ENCODE measurements at places on chromosomes 5 and 9.

- no peak for DNase-seq
Measured at GRCh38 chr5:57779383-57780223, 297.0 kb upstream of the ACTBL2 start.

DNA sequence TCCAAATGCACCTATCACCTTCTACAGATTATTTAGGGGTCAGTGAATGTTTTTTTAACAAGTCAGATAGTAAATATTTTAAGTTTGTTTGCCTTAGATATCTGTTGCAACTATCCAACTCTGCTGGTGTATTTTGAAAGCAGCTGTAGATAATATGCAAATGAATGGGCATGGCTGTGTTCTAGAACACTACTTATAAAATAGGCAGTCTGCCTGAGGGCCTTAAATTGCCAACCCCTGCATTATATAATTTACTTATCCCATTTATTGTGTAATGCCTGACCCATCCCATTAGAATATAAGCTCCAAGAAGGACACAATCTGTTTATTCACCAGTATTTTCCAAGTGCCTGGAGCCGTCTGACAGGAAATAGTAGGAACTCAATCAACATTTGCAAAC is 149.0 kb downstream of the TTC39B start:
- DNase-seq: no peak

DNA sequence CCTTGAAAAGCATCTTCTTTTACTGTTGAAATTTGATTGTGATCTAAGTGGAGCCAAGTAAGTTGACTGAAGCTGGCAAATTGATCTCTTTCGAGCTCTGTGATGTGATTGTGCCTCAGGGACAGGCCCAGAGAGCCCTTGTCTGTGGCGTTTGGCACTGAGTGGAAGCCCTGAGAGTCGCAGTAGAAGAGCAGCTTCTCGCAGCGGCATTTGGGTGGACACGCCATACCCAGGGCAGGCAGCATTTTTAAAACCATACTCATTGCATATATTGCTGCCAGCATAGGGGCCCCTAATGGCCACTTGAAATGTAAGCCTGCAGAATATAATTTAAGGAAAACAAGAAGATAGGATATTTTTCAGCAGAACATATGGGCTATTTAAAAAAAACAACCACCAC is 894 bp downstream of the LRRTM2 start:
- DNase-seq: no peak

DNA sequence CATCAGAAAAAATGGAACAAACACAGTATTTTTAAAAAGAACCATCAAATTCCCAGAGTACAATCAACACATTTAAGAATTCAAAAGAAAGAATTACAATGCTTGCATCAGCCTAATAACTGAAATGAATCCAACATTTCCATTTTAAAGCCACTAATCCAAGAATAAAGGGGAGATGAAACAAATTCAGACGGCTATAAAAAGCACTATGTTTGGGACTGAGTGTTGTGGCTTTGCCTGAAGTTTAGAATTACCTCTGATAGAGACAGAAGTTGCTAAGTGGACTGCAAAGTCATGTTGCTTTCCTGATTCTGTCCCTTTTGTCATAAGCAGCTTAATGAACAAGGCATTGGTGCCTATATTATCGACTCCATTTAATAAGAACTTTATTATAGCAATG is 135.4 kb upstream of the RGMB start:
- no peak for DNase-seq

GRCh38 chr5:176700239-176700847 is 53.1 kb downstream of the TSPAN17 start:
- DNase-seq: no peak

DNA sequence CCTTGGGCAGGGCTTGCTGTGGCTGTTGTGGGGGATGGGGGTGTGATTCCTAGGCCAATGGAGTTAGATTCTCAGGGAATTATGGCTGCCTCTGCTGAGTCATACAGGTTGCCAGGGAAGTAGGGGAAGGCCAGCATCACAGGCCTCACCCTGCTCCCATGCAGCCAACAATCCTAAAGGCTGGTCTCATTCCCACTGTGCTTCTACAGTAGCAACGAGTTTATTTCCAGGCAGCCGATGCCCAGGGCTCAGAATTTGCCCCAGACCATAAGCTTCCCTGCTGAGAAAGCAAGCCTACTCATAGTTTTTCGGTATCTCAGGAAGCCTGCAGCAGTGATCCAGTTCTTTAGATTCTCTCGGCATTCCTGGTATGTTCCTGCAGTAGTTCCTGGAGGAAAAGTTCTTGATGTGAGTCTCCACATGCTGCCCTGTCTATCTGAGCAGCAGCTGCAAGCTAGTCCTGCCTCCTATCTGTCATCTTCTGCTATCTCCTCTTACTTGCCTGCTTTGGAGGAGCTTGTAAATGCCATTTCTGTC is 59.3 kb upstream of the SELENOP start:
- DNase-seq: no peak

DNA sequence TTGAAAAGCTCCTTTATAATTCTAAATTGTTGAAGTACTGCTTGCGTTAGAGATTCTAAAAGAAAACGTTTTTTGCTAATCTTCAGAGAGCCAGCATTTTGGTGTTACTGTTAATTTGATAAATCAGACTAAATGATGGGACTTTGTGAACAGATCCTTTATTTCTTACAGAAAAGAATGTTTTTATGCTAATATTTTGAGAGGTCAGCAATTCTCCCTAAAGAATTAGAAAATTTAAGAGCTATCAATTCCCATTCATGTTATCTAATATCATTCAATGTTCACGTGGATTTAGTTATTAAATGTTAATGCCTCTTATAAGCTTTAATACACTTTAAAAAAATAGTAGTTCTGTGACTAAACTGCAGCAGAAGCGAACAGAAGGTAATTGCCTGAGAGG is 2.4 kb downstream of the AGGF1 start:
- DNase-seq: no peak

DNA sequence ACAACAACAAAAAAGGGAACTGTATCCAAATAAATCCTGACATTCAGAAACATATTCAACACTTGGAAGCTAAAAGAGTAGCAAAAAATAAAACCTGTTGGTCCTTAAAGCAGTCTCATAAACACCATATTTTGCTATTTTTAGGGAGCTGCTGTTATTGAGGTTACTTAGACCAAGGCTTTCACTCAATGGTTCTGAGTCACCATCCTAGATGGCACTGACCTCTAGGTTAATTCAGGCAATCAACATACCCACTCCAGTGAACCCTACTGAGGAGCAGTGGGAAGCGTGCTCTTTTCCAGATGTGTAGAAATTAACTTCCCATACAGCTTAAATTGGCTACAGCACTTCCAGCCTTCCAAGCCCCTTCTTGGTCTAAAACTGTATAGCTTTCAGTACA is 5.2 kb downstream of the GNAQ start:
- DNase-seq: no peak
